ENCODE measurements at places on chromosomes 13 and 19. TPM values are rescaled to one million over a fixed set of nuclear protein-coding genes. Genes with fewer than 3 reads are reported as not detected.

Gene GDF15
- not detected for total RNA-seq

Gene ANGPTL8
- total RNA-seq: not detected

Gene THSD1
- 0.31 TPM for total RNA-seq

Gene VSTM1
- not detected for total RNA-seq

Gene CEACAM7
- total RNA-seq: not detected

Gene IZUMO4
- 7.5 TPM for total RNA-seq

Gene CPAMD8
- 0.22 TPM for total RNA-seq

Gene NLRP9
- not detected for total RNA-seq

Gene SYCN
- not detected for total RNA-seq

Gene HIPK4
- not detected for total RNA-seq

Gene GRIN3B
- not detected for total RNA-seq

Gene MBD3L2
- total RNA-seq: not detected

Gene VPS36
- total RNA-seq: 42.7 TPM

Gene FARSA
- 85.7 TPM for total RNA-seq

Gene SLC5A5
- 1.7 TPM for total RNA-seq

Gene ZNF569
- total RNA-seq: 8.0 TPM

Gene PRRG2
- total RNA-seq: 1.1 TPM

Gene OLFM2
- 11.3 TPM for total RNA-seq

Gene COX6B2
- total RNA-seq: not detected

Gene MED16
- 72.5 TPM for total RNA-seq

Gene ADAMTSL5
- 4.2 TPM for total RNA-seq

Gene ZNF554
- total RNA-seq: 4.6 TPM

Gene LRP3
- total RNA-seq: 0.20 TPM

Gene SPC24
- 80.4 TPM for total RNA-seq

Gene RFX1
- 19.9 TPM for total RNA-seq

Gene CNFN
- total RNA-seq: not detected

Gene PCDH17
- total RNA-seq: not detected

Gene SIGLEC5
- total RNA-seq: not detected

Gene LMO7
- 30.7 TPM for total RNA-seq

Gene TNFRSF19
- total RNA-seq: 0.08 TPM

Gene NECTIN2
- total RNA-seq: not detected

Gene NFIX
- total RNA-seq: 1.2 TPM

Gene TUBA3C
- total RNA-seq: not detected

Gene MISP
- total RNA-seq: not detected

Gene LRRC8E
- not detected for total RNA-seq

Gene FLT1
- total RNA-seq: 0.32 TPM

Gene TEX101
- total RNA-seq: not detected

Gene ODAD3
- not detected for total RNA-seq

Gene EBI3
- total RNA-seq: 0.27 TPM

Gene DCT
- total RNA-seq: 0.15 TPM

Gene FAM216B
- total RNA-seq: not detected

Gene ACP5
- total RNA-seq: 27.5 TPM
